ENCODE measurements at places on chromosomes 2 and 18.

GRCh38 chr2:222360146-222360545, 61.3 kb upstream of the PAX3 start:
- DNase-seq, result no peak

DNA sequence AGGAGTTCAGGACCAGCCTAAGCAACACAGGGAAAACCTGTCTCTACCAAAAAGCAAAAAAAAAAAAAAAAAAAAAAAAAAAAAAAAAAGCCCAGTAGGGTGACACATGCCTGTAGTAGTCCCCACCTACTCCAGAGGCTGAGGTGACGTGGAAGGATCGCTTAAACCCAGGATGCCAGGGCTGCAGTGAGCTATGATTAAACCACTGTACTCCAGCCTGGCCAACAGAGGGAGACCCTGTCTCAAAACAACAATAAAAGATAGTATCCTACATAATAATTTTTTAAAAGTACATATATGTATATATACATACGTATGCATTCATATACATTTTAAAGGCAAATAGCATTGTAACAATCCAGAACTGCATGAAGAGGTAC, 51.7 kb downstream of the SOS1 start:
- DNase-seq, result no peak

GRCh38 chr2:174787487-174788205, 23.4 kb upstream of the CHRNA1 start:
- no peak for DNase-seq

GRCh38 chr2:11870584-11870983, 124.2 kb downstream of the LPIN1 start:
- no peak for DNase-seq

DNA sequence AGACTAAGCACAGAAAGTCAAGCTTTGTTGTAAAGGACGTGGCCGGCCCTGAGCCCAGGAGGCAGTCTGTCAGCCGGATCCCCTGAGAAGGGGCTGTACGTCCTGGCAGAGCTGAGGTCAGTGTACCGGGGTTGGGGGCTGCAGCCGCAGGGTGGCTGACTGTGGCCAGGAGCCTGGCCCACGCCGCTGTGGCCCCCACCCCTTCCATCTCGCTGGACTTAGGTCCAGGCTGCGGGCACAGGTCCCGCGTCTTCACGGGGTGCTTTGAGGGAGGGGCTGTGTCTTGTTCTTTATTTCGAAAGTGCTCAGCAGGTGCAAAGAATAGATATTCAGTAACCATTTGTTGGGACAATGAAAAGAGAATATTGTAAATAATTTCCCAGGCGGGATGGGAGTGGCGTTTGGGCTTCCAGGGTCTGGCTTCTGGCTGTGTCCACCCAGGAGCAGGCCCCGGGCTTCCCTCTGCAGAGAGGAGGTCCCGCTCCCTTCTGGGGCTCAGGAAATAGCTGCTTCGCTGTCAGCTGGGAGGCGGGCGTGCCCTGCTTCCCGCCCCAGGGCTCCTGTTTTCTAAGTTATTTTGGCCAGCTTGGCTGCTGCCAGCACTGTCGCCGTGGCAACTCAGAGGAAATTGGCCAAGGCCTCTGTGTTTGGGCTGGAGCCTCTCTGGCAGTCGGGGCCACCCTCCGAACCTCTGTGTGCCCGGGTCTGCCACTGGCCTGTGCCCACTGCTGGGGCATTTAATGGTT, 7.4 kb downstream of the NFATC1 start:
- DNase-seq, result no peak

- DNase-seq, result no peak
These were observed 82.5 kb downstream of the LIMS1 start for GRCh38 chr2:108616751-108617161.

DNA sequence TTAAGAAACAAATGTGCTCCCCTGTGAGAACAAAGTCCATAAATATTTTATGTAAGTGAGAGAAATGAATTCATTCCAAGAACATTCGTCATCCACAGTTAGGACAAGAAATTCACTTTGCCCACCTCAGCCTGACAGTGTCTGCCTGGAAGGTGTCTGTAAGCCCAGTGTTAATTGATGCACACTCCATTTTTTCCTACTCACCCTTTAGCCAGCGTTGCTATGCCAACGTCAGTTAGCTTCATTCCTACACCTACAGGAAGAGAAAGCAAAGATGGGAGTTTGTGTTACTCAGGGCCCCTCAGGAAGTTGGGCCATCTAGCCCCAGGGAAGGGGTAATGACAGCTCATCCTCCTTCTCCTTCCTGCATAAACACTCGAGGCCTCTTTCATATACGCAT, 131.0 kb downstream of the ALPK2 start:
- no peak for DNase-seq

GRCh38 chr2:88683160-88684021, 8.1 kb upstream of the RPIA start:
- no peak for DNase-seq

DNA sequence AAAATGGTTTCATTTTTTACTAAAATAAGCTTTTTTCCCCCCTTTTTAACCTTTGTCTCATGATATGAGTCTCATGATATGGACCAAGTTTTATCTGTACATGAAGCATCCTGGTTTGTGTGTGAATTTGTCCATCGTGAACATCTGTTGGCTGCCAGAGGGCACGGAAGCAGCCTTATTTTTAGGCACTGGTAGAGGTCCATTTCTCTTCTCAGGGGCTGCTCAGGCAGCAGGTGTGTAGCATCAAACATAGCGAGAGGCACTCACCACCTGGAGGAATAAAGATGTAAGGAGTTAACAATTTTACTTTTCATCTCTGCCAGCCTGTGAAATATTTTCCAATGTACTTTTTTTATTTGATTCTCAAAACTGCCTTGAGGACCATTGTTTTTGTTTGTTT, 134.5 kb downstream of the RHBDD1 start:
- DNase-seq, result no peak

- no peak for DNase-seq
These were observed 3.2 kb downstream of the ALLC start for GRCh38 chr2:3661149-3661660.

GRCh38 chr18:2036086-2036485, 535.2 kb downstream of the METTL4 start:
- DNase-seq, result no peak

DNA sequence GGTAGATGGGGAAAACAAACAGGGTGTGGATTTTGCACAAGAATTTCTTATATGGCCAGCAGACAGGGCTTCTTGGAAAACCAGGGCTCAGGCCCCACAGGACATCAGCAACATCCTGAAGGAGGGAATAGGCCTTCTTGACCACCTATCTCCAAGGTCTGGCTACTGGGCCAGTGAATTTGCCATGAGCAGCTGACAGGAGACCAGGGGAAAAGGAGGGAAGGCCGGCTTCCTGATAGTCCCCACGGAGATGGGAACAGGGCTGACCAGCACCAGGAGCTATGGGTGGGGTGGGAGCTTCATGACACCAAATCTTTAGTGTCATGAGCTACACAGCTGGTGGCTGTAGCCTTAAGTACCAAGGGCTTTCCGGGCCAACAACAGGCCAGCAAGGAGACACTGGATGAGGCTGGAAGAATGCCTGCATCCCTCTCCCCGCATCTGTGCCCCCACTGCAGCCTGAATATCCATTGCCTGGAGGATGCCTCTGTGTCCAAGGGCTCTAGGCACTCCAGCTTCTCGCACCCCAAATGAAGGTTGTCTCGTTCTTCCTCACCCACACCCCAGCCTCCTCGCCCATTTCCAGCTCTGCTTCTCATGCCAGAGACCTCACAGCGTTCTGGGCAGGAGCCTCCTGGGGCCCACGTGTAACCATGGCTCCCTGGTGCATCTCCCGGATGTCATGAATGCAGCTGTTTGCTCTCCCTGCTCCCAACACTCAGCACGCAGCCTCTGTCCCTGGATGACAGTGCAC, 74.8 kb downstream of the EMX1 start:
- DNase-seq, result no peak

DNA sequence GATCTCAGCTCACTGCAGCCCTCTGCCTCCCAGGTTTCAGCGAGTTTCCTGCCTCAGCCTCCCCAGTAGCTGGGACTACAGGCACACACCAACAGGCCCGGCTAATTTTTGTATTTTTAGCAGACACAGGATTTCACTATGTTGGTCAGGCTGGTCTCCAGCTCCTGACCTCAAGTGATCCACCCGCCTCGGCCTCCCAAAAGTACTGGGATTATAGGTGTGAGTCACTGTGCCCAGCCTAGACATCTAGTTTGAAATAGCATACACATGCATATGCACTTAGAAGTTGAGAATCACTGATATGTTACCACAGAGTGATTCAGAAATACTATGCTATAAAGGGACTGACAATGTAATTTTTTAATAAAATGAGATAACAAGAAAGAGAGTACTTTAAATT, 69.8 kb upstream of the CDKL4 start:
- DNase-seq, result no peak

DNA sequence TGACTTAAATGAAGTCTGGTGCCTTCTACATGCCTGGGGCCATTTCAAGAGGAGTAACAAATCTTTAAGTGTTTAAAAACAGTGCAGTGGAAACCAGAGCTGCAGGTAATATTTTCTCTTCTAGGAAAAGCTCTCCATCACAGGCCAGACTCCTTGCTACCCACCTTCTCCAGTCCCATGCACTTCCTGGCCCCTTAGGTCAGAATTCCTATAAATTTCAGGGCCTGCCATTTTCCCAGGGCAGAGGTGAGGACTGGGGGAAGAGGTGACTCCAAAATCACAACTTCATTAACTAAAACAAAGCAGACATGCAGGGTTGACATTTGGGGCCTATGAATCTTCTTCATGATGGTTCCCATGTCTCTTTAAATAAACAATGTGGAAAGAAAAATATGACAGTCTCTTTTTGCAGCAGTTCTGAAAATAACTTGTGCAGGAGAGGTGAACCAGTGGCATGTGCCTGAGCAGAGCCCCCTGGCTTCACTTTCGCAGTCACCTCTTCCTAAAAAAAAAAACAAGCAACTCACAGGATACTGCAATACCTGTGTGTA, 63.7 kb upstream of the TANC1 start:
- DNase-seq, result no peak

- DNase-seq, result no peak
These were observed 42.8 kb upstream of the MAL start for GRCh38 chr2:94982675-94983074.

DNA sequence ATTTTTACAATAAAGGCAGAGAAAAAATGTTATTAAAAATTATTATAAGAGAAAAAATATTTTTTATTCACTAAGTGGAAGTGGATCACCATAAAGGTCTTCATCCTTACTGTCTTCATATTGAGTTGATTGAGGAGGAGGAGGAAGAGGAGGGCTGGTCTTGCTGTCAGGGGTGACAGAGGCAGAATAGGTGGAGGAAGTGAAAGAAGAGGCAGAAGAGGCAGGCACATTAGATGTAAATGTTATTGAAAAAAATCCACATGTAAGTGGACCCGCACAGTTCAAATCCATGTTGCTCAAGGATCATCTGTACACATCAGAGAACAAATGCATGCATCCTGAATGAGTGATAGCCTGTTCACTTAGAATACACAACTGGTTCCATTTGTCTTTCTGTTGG, 6.4 kb upstream of the SPATS2L start:
- no peak for DNase-seq

DNA sequence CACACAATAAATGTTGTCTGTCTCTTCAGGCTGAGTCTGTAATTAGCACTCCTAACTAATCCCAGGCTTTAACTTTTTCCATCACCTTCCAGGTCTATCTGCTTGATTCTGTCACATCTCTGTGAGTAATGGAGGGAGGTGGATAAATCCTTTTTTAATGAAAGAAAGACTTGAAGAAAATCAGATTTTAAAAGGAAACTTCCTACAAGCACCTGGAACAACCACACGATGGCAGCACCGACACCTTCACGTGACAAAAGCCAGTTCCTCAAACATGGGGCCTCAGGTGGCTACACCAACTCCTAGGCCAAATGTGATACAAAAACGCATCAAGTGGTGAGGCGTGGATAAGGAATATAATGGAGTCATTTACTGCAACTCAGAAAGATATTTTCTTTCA, 41.8 kb downstream of the TGFBRAP1 start:
- DNase-seq, result no peak

DNA sequence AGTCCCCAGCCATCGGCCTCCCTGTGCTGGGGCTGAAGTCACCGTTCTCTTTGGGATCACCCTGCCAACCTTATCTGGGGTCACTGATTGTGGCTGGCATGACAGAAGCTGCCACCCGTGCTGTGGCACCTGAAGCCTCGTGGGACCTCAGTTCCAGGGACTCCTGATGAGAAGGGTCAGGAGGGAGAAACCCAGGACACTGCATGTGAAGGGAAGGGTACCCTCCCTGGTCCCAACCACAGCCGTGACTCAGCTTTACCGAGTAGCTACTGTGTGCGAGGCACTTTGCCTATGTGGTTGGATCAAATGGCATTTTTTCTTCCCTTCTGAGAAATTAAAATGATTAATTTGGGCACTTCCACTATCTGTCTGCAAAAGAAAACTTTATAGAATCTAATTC, 64.4 kb downstream of the SP110 start:
- DNase-seq, result no peak

DNA sequence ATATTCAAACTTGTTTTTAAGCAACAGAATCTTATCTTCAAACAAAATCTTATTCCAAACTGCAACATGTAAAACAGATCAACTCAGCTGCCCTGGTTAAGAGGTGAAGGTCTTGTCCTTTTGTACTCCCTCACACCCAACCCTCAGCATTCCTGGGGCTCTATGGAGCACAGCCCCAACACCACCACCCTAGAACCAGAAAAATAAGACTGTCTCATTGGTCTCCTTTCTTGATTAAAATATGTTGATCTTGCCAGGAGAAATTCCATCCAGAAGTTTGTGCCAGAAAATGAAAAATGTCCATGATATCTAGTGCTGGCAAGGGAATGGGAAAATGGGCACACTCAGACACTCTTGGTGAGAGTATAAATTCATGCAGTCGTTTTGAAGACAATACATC, 62.1 kb upstream of the TMEM17 start:
- DNase-seq, result no peak

- no peak for DNase-seq
These were observed 17.5 kb downstream of the GPR55 start for GRCh38 chr2:230907361-230908091.

- DNase-seq, result no peak
These were observed 166.8 kb downstream of the ANKRD30B start for GRCh38 chr18:14914771-14915170.

DNA sequence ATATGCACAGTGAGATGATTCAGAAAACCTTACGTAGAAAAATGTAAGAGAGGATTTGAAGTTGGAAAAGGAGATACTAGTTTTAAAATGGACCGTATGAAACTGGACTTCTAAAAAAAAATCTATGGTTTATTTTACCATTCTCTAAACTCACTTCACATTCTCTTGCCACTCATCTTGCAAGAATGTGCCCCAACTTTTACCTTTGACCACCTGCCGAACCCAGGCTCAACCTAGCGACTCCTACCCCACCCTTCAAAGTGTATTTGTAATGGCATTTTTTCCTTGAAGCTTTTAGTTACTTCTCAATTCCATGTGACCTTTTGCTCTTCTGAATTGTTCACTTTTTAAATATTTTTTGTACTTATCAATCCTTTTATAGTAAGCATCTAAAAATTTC, 160.8 kb downstream of the PHLPP1 start:
- DNase-seq, result no peak

GRCh38 chr2:225428360-225428759, 28.9 kb downstream of the NYAP2 start:
- no peak for DNase-seq

DNA sequence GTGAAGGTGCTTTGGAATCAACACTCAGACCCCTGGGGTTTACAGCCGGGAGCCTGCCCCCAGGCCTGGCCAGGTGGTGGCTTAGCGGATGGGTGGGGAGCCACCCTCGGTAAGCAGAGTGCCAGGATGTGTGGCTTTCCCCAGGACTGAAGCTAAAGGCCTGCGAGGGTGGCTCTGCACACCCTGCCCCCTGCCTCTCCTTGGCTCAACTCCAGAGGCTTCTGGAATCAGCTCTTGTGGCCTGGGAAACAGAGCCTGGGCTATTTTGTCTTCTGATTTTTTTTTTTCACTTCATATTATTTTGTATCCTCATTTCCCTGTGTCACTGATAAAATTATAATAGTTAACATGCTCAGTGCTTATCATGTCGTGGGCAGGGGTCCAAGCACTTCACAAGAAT, 79.8 kb downstream of the RHOB start:
- no peak for DNase-seq

Data from cerebellar nuclear complex (tissue), 1 donor.